ENCODE measurements at places on chromosomes 12 and 14.

DNA sequence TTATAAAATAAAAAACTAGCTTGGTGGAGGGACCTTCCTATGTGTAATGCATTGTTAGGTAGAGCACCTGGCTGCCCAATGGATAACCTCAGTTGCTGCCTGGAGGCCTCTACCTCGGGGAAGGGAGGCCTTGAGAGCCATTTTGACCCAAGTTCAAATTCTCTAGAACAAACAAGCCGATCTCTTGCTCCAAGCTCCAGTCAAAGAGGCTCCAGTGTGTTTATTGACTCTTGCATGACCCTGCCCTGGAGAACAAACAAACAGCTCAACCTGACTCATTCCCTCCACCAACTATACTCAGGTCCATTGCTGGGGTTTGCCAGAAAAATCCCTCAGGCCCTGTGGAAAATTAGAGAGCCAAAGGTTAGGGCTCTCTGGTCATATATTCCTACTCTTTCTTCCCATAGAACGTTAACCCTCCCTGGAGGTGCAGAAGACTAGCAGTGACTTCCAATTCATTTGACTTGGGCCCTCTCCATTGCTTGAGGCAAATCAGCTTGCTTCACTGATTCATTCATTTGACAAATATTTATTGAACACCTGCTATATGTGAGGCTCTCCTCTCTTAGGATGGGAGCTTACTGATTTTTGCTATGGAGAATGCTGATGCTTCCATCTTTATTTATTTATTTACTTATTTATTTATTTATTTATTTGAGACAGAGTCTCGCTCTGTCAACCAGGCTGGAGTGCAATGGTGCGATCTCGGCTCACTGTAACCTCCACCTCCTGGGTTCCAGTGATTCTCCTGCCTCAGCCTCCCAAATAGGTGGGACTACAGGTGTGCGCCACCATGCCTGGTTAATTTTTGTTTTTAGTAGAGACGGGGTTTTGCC is 73.7 kb upstream of the CISTR start:
- H3K4me1 ChIP-seq: no peaks in the 10 kb centered on the region
- peaks cover 35% of the 10 kb centered on the region for H3K27me3 ChIP-seq
- no peak overlapping the region for H3K27ac ChIP-seq
- H3K4me3 ChIP-seq: no peak overlapping the region
- DNase-seq: no peak

GRCh38 chr12:28578361-28578760 is 388.1 kb downstream of the CCDC91 start:
- no peak overlapping the region for H3K4me3 ChIP-seq
- DNase-seq: no peak
- no peak overlapping the region for H3K27ac ChIP-seq
- H3K27me3 ChIP-seq: no peaks in the 10 kb centered on the region
- no peaks in the 10 kb centered on the region for H3K4me1 ChIP-seq

GRCh38 chr14:55153951-55154350 is 24.9 kb downstream of the LGALS3 start:
- H3K27ac ChIP-seq: no peak overlapping the region
- no peak for DNase-seq
- peaks cover 14% of the 10 kb centered on the region for H3K4me1 ChIP-seq
- H3K27me3 ChIP-seq: no peaks in the 10 kb centered on the region
- no peak overlapping the region for H3K4me3 ChIP-seq
- peaks cover 66% of the 10 kb centered on the region for H3K36me3 ChIP-seq

GRCh38 chr14:38197001-38197783 is 10.5 kb upstream of the SSTR1 start:
- H3K36me3 ChIP-seq: no peaks in the 10 kb centered on the region
- no peak overlapping the region for H3K4me3 ChIP-seq
- no peak for DNase-seq
- no peak overlapping the region for H3K27ac ChIP-seq
- H3K27me3 ChIP-seq: no peaks in the 10 kb centered on the region
- no peaks in the 10 kb centered on the region for H3K4me1 ChIP-seq

GRCh38 chr12:57840726-57841125 is 5.8 kb downstream of the CTDSP2 start:
- no peaks in the 10 kb centered on the region for H3K27me3 ChIP-seq
- no peak overlapping the region for H3K4me3 ChIP-seq
- H3K36me3 ChIP-seq: peaks cover 8% of the 10 kb centered on the region

DNA sequence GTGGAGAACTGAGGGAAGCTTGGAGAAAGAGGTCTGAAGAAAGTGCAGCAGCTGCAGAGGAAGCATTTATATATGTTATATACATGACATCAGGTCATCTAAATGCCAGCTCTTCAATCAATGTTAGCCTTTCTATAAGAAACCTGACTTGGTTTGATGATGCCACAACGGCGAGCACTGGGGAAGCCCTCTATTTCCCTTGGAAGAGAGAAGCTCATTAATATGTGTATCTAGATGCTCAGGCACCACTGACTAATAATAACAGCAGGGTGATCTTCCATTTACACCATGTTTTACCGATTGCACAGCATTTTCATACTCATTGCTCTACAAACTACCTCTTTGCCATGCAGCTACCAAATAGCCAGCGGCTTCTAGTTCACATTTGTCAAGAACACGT is 811 bp downstream of the ACYP1 start:
- peak overlapping the region; percentile 94 for H3K27ac ChIP-seq
- DNase-seq: no peak
- peaks cover 39% of the 10 kb centered on the region for H3K36me3 ChIP-seq
- peak overlapping the region; percentile 99 for H3K4me3 ChIP-seq
- H3K27me3 ChIP-seq: no peaks in the 10 kb centered on the region

DNA sequence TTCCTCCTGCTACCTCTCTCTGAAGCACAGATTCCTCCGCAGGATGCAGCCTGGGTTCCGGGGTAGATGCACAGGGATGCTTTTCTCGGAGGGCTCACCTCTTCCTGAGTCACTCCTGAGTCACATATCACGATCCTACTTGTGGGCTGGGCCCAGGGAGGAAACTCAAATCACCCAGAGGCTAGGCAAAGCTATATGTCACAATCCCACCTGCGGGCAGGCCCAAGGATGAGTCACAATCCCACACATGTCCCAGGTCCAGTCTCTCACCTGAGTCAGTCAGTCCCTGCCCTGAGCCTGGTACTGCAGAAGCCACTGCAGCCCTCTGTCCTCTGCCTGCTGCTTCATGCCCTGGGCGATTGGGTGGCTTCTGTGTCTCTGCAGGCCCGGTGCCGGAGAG is 149.0 kb upstream of the GSC start:
- H3K4me3 ChIP-seq: no peak overlapping the region
- H3K36me3 ChIP-seq: no peaks in the 10 kb centered on the region
- no peaks in the 10 kb centered on the region for H3K4me1 ChIP-seq
- H3K27me3 ChIP-seq: no peaks in the 10 kb centered on the region

- H3K27ac ChIP-seq: peak overlapping the region; percentile 66
- peaks cover 47% of the 10 kb centered on the region for H3K4me1 ChIP-seq
- peak; percentile 71 for DNase-seq
- no peaks in the 10 kb centered on the region for H3K36me3 ChIP-seq
- H3K4me3 ChIP-seq: peak overlapping the region; percentile 50
These were observed 31.2 kb upstream of the FOS start for GRCh38 chr14:75247286-75247922.

GRCh38 chr12:38614171-38614570 is 291.2 kb downstream of the CPNE8 start:
- no peak overlapping the region for H3K4me3 ChIP-seq
- H3K27ac ChIP-seq: no peak overlapping the region
- H3K4me1 ChIP-seq: no peaks in the 10 kb centered on the region

DNA sequence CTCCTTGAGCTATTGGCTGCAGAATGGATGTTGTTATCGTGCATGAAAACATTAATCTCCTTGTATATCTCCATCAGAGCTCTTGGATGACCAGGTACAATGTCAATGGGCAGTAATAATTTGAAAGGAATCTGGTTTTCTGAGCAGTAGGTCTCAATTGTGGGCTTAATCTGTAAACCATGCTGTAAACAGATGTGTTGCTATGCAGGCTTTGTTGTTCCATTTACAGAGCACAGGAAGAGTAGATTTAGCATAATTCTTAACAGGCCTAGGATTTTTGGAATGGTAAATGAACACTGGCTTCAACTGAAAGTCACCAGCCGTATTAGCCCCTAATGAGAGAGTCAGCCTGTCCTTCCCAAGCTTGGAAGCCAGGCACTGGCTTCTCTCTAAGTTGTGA is 50.4 kb downstream of the ATG14 start:
- peaks cover 37% of the 10 kb centered on the region for H3K36me3 ChIP-seq
- no peak for DNase-seq
- H3K4me1 ChIP-seq: peaks cover 17% of the 10 kb centered on the region

- no peak overlapping the region for H3K4me3 ChIP-seq
- no peaks in the 10 kb centered on the region for H3K36me3 ChIP-seq
- DNase-seq: no peak
- H3K4me1 ChIP-seq: no peaks in the 10 kb centered on the region
- peaks cover 19% of the 10 kb centered on the region for H3K27me3 ChIP-seq
These were observed 27.8 kb downstream of the FBXL14 start for GRCh38 chr12:1566449-1567135.

DNA sequence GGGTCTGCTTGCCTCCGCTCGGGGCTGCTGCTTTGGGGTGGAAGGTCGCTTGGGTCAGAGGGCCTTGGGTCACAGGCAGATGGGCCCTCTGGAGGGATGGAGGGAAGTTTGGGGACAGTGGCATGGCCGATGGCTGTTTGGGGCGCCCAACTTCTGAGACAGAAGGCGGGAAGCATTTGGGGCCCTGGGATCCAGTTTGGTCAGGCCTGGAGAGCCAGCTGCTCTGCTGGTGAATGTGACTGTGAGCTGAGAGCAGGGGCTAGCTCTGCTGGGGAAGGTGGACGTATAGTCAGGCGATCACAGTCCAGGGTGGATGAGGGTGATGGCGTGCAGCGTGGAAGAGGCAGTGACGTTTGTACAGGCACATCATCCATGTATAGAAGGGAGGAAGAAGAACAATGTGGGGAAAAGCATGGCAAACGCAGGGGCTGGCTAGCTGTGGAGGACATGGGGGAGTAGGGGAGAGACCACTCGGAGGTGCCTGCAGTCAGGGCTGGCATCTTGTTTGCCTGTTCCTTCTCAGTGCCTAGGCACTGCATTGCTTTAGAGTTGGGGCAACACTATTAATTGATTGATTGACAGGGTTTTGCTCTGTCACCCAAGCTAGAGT is 57.5 kb downstream of the TSPAN9 start:
- no peak for DNase-seq
- no peak overlapping the region for H3K27ac ChIP-seq
- H3K4me1 ChIP-seq: peaks cover 7% of the 10 kb centered on the region
- H3K4me3 ChIP-seq: no peak overlapping the region
- H3K27me3 ChIP-seq: peaks cover 29% of the 10 kb centered on the region

GRCh38 chr12:67482751-67483661 is 165.5 kb upstream of the DYRK2 start:
- DNase-seq: peak; percentile 19
- no peaks in the 10 kb centered on the region for H3K36me3 ChIP-seq
- H3K4me1 ChIP-seq: peaks cover 9% of the 10 kb centered on the region
- H3K27me3 ChIP-seq: no peaks in the 10 kb centered on the region
- H3K27ac ChIP-seq: no peak overlapping the region
- H3K4me3 ChIP-seq: no peak overlapping the region

DNA sequence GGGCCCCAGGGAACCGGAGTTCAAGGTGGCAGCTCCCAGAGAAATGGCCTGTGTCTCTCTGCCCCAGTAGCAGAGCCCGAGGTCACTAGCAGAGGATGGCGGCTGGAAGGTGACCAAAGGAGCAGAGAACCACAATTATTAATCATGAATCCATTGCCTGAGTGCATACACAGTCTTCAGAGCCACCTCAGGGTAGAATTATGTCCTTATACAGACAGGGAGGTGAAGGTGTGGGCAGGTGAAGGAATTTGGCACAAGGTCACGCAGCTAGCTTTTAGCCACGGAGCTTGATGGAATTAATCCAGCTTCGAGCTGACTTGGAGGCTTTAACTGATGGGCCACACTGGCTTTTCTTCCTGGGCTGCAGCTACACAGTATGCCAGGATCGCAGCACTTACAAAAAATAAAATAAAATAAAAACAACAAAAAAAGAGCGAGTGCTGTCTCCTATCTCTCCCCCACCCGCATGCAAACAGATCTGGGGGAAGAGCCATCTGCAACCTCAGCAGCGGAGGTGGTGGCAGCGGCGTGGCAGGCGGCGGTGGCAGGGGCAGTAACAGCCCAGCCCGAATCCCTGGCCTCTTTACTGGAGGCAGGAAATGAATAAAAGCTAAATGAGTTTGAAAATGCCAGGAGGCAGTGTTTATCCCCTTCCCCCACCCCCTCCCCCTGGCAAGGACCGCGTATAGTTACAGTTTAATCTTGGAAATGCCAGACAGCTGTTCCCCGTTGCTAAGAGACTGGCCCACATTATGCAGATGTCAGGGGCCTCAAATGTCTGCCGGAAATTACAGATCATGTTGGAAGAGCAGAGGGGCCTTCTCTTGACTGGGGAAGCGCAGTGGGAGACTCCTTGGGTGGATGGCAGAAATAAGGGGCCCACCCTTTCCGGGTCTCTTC is 93.5 kb downstream of the LRRC74A start:
- peaks cover 42% of the 10 kb centered on the region for H3K4me1 ChIP-seq
- H3K4me3 ChIP-seq: no peak overlapping the region
- no peaks in the 10 kb centered on the region for H3K36me3 ChIP-seq
- no peak overlapping the region for H3K27ac ChIP-seq
- no peak for DNase-seq

- no peaks in the 10 kb centered on the region for H3K36me3 ChIP-seq
- peaks cover 3% of the 10 kb centered on the region for H3K27me3 ChIP-seq
- H3K27ac ChIP-seq: no peak overlapping the region
- DNase-seq: no peak
These were observed 117.9 kb downstream of the CAND1 start for GRCh38 chr12:67386869-67387565.

GRCh38 chr14:88005050-88005481 is at the start of gene GPR65:
GPR65 (plus strand) TSS chr14:88005135; CDS start chr14:88010848, 5,713 bp downstream.
- peak; percentile 41 for DNase-seq
- peaks cover 57% of the 10 kb centered on the region for H3K4me1 ChIP-seq
- H3K27me3 ChIP-seq: no peaks in the 10 kb centered on the region
- H3K36me3 ChIP-seq: peaks cover 27% of the 10 kb centered on the region
- H3K27ac ChIP-seq: peak within 1 kb of the TSS; percentile 97

GRCh38 chr12:22333713-22334409 is 646 bp downstream of the ST8SIA1 start:
- peaks cover 59% of the 10 kb centered on the region for H3K27me3 ChIP-seq
- peaks cover 11% of the 10 kb centered on the region for H3K4me1 ChIP-seq
- H3K36me3 ChIP-seq: no peaks in the 10 kb centered on the region

DNA sequence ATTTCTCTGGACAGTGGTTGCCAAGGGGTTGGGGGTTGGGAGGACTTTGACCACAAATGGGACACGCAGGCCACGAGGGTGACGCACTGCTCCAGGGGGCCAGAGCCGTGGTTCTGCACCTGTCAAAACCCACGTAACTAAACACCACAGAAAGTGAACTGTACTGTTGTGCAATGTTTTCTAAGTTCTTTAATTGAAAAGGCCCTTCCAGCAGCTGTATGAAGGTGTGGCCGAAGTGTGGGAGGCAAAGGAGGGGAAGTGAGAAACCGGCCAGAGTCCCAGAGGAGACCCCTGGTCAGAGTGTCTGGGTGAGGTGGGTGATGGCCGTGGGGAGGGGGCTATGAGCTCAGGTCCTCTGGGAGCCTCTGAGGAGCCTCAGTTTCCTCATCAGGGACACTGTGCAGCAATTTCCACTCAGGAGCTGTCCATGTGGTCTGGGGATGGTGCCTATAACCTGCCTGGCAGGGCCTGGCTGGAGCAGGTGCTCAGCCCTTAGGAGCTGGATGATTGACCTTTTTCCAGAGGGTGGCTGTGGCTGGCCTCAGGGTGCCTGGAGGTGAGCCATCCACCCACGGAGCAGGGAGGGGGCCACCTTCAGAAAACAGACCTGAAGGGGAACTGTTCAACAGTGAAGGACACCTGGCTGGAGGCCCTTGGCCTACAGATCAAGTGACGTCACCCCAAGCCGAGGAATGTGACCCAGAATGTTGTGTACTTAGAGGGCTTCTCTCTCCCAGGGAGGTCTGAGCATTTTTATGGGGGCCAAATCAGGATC is 9.8 kb upstream of the BDKRB2 start:
- H3K36me3 ChIP-seq: no peaks in the 10 kb centered on the region
- no peak overlapping the region for H3K27ac ChIP-seq
- H3K4me1 ChIP-seq: no peaks in the 10 kb centered on the region
- no peak overlapping the region for H3K4me3 ChIP-seq
- peaks cover 5% of the 10 kb centered on the region for H3K27me3 ChIP-seq
- no peak for DNase-seq
